Cortex of kidney (tissue), 1 donor: ENCODE measurements at places on chromosomes 11 and 22.

- no peak for DNase-seq
These were observed 14.5 kb upstream of the MS4A7 start for GRCh38 chr11:60363542-60364470.

DNA sequence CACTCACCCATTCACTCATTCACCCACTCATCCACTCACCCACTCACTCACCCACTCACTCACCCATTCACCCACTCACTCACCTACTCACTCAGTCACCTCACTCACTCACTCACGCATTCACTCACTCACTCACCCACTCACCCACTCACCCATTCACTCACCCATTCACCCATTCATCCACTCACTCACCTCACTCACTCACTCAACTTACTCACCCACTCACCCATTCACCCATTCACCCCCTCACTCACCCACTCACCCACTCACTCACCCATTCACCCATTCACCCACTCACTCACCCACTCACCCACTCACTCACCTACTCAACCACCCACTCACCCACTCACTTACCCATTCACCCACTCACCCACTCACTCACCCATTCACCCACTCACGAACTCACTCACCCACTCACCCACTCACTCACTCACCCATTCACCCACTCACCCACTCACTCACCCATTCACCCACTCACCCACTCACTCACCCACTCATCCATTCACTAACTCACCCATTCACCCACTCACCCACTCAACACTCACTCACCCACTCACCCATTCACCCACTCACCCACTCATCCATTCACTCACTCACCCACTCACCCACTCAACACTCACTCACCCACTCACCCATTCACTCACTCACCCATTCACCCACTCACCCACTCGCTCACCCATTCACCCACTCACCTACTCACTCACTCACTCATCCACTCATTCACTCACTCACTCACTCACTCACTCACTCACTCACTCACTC is 13.7 kb downstream of the MUC5AC start:
- no peak for DNase-seq

GRCh38 chr22:30574997-30575671 is 669 bp upstream of the GAL3ST1 start:
- DNase-seq: no peak

DNA sequence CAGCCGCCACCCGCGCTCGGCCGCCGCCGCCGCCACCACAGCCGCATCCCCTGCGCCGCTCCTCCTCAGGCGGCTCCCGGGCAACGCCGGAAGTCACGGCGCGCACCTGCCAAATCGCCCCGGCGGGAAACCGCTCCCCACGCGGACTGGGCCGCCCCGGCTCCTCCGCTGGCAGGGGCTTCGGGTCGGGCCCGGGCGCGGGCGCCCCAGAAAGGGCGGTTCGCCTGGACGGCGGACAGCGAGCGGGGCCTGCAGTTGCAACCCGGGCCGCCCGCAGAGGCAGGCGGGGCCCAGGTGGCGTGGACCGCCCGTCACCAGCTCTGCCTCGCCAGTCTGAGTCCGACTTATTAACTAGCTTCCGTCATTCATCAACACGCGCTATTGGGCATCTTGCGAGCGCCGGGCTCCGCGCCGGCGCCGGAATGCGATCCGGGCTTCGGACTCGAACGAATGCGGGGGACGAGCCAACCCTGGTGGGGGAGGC is at the start of gene HIRA:
HIRA (minus strand) TSS at position 85 of the 484 bp plus-strand sequence. CDS start 257 bp downstream, outside the sequence.
- no peak for DNase-seq

GRCh38 chr11:71995726-71996291 is 2.9 kb upstream of the IL18BP start:
- no peak for DNase-seq

DNA sequence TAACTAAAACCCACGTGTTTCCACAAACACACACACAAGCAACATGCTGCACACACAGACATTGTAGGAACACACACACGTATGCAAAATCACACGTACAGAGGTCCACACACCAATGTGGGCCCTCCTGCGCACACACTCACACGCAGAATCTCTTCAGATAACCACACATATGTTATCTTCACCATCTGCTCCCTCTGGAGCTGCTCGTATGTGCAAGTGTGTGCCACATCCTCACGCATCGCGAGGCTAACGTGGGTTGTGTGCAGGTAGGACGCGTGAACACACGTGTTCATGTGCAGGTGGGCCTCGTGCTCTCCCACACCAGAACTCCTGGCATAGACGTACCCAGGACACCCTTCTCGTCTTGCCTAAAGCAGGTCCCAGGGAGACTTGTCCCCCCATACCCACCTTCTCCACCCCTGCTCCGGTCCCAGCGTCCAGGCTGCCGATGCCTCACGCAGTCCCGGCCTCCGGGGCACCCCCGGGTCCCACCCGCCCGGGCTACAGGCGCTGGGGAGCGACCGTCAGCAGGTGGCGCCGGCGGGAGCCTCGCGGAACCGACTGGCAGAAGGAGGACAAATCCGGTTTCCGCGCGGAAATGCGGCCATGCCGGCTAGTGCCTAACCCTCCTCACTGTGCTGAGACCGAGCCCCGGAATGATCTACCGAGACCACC is 10.3 kb upstream of the IGSF9B start:
- DNase-seq: no peak

DNA sequence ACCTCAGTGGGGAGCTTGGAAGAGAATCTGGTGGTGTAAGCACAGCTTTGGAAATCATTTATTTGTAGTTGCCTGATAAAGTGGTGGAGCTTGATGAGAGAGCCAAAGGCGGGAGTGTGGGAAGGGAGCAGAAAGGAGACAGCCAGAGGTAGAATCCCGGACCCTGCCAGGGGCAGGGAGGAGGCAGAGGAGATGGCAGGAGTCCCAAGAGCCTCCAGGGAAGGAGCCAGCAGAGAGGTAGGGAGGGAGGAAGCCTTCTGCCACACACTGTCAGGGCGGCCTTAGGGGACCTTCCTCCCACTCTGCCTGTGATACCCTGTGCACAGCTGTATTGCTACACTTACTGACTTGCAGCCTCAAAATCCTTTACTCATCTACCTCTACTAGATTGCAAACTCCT is 15.4 kb downstream of the SCUBE2 start:
- DNase-seq: no peak

DNA sequence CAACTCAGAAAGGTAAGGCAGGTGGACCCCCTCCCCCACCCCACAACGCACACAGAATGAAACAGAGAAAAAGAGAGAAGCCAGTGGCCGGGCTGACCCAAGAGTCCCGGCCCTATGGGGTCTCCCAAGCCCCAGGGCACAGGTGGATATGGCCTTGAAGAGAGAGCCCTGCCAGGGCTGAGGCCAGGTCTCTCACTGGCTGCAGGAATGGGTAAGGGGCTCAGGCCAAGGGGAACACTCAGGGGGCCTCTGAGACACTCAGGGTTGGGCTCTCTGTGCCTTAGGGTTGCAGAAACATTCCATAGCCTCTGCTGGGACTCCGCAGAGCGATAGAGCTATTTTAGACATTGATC is 98.0 kb downstream of the PDE2A start:
- DNase-seq: no peak

DNA sequence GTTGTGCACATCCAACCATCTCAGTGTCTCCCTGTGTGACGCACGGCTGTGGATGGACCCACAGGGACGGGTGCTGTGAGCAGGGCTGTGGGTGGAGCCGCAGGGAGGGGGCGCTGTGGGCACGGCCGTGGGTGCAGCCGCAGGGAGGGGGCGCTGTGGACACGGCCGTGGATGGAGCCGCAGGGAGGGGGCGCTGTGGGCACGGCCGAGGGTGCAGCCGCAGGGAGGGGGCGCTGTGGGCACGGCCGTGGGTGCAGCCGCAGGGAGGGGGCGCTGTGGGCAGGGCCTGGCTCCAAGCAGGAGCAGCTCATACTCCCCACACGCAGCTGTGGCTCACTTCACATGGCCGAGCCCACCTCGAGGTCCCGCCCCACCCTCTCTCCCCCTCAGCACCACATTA is 6.0 kb upstream of the MAPK11 start:
- no peak for DNase-seq

DNA sequence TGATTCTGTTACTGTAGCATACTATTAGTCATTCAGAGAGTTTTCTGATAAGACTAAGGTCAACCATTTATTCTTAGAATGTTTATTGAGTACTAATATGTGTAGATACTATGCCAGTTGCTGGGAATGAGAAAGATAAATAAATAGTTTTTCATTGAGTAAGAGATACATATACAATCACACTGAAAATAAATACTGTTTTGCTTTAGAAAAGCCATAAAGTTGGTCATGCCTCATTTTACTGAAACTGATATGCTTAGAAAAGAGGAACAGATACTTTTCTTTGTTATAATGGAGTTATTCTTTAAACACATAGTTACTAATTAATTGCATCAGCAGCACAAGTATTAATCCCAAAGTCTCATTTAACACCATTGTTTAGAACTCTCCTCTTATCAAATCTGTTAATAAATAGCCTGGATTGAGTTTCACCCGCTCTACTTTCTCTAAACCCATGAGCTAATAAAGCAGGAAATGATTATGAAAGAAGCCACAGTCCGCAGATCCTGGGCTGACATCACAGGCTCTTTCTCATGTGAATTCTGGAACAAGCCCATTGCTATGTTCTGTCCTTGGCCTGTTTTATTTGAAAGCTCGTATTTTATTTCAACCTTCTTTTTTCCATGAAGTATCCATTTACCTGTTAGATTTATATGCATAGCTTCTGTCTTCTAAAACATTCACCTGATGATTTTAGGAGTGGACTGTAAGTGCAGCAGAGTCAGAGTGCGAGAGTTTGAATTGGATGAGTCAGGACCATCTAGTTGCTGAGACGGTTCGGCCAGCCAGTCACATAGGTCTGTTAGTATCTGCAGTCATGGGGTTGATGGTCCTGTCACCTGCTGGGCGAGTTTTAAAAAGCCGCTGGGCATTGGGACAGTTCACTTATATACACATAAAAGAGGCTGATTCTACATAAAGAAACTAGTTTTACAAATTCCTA is 35.5 kb downstream of the PIWIL4 start:
- no peak for DNase-seq

DNA sequence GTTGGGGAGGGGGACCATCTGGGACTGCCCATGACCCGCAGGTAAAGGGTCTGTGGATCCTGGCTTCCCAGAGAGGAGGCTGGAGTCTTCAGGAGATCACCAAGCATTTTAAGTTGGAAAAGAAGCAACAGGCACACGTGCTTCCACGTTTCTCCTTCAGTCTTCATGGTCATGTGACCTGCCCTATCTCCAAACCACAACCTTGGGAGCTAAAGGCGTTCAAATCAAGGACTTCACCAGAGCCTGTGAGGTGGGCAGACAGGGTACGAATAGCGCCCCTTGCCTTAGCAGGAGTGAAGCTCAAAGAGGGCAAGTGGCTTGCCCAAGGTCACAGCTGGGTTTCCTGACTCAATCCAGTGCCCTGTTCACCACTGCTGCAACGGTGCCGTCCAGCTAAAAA is 6.7 kb downstream of the TMEM184B start:
- DNase-seq: no peak

DNA sequence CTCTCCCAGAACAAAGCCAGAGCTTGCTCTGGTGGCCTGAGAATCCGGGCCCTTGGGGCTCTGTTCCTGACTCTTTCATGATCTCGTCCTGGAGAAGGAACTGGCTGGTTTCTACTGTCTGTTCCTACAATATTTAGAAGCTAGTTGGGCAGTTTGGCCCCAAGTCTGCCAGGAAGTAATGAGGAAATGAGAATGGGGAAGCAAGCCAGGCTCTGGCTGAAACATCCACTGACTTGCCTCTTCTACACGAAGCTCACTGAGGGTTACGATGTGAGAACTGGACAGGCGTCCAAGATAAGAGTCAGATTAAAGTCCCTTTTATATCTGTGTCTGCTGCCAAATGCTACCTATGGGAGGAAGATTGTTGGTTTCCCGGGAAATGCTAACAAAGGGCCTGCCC is 110.0 kb upstream of the KIRREL3 start:
- DNase-seq: no peak

GRCh38 chr22:17913801-17914347 is 110.5 kb downstream of the MICAL3 start:
- DNase-seq: no peak

- DNase-seq: no peak
These were observed 704.3 kb downstream of the DLG2 start for GRCh38 chr11:84922836-84923235.

DNA sequence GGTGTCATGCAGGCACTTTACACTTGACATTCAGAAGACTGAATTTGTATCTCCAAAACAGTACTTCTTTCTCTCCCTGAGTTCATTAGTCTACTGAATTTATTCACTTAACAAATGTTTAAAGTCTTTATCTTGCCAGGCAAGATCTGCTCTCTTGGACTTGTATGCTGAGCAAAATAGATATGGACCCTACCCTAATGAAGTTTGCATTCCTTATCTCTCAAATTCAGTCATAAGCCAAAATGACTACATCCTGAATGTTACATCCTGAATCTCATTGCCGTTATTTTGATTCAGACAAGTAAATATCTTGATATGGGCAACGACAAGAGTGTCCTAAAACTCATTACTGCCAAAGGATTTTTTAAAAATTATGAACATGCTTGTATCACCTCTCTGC is 29.7 kb downstream of the FAR1 start:
- DNase-seq: no peak

DNA sequence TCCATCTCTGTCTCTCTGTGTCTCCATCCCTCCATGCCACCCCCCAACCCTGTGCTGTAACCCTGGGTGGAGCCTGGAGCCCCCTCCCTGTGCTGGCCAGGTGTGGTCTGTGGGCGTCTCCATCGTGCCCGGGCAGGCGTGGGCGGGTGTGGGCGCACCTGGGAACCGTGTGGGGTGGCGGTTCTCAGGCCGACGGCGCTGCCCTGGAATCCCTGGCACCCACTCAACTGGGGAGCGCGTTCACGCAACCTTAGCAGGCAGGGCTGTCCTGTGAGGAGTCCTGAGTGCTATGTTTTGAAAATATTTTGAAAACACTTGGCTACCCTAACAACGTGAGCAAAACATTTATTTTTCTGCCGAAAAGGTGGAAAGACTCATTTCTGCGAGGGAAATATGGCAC is 4.7 kb downstream of the TNNT3 start:
- no peak for DNase-seq

GRCh38 chr22:18091478-18091877 is 13.7 kb downstream of the PEX26 start:
- DNase-seq: no peak

GRCh38 chr22:47100019-47100418 is 337.6 kb downstream of the TBC1D22A start:
- DNase-seq: no peak

DNA sequence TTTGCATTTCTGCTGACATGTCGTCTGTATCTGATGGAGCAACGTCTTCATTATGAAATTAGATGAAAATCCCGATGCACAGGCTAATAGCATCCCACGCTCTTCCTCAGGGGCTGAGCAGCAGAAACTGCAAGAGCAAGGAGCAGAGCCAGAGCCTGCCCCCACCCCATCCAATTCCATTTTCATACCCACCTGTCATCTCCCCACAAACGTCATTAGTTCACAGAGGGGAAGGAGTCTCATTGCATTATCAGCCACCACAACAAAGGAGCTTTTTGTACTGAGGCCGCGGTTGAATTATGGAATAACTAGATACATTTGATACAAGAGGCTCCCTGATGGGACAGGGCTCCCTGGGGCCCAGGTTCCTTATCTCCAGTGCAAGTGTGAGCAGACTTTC is 515.0 kb downstream of the NTM start:
- no peak for DNase-seq

GRCh38 chr22:18077087-18077638 is 627 bp upstream of the PEX26 start:
- DNase-seq: no peak

- no peak for DNase-seq
These were observed 53.2 kb downstream of the MN1 start for GRCh38 chr22:27748349-27748748.
